ENCODE measurements at places on chromosomes 2 and 18.

GRCh38 chr18:35029103-35029502 is 12.1 kb upstream of the MAPRE2 start:
- no peak for DNase-seq

GRCh38 chr2:240905176-240905781 is 857 bp upstream of the CROCC2 start:
- DNase-seq: no peak

- DNase-seq: no peak
Measured at GRCh38 chr2:54741250-54741649, 17.8 kb downstream of the EML6 start.

DNA sequence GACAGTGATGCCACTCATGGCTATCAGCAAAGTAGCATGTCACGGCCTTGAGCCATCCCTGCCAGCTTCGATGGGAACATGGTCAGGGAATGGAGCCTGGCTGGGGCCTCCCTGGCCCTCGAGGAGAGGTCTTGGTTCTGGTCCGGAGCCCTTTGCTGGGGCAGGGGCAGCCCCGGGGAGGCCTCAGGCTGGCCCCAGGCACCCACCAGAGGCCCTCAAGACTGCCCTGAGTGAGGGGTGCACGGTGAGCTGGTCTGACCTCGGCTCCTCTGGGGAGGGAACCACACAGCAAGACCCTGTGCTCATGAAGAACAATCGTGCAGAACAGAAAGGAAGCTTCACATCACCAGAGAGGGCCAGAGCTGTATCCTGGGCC is 75.2 kb upstream of the OTOS start:
- DNase-seq: no peak

- DNase-seq: no peak
Measured at GRCh38 chr2:192675681-192676080, 480.9 kb upstream of the TMEFF2 start.

- no peak for DNase-seq
Measured at GRCh38 chr2:218228366-218229090, 11.5 kb downstream of the ARPC2 start.

DNA sequence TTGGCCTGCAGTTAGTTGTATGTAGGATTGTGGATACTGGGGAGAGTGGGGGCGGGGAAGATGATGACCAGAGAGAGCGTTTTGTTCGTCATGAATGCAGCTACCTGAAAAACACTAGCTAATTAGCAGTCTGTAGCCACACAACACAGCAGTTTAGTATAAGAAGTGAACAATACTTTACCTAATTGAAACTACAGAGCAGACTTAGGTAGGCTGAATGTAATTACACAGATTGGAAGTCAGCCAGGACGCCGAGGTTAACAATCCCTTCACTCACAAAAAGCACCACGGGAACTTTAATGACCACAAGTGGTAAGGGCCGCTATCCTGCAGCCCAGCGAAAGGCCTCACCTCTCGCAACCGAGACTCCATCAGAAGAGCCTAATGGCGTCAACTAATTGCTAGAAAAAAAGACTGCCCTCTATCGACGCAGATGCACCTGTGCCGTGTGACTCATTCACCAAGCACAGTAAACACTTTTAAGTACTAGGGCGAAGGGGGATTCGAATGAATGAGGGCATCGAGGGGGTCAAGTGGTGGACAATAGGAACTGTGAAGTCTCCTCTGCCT is 591.0 kb downstream of the ARHGAP15 start:
- DNase-seq: no peak

GRCh38 chr18:71028285-71028762 is 739.5 kb downstream of the SOCS6 start:
- no peak for DNase-seq

- peak; percentile 54 for DNase-seq
Measured at GRCh38 chr2:96554293-96555145, 18.0 kb downstream of the ARID5A start.

GRCh38 chr2:40700231-40700954 is 248.5 kb upstream of the SLC8A1 start:
- no peak for DNase-seq

DNA sequence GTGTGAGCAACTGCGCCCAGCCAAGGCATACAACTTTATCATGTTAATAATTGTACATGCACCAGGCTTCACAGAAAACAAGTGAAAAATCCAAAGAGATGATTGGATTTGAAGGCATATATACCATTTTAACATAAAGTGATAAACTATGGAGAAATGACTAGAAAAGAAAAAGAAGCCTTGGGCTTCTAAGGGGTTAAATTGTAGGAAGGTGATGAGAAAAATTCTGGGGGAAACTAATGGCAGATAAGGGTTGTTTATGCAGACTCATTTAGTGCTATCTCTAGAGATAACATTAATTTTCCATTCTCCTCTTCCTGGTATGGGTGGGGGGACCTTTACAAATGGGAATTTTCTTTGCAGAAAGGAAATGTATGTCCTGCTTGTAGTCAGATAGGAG is 154.0 kb downstream of the TMEM17 start:
- no peak for DNase-seq

GRCh38 chr2:58319481-58319880 is 78.4 kb upstream of the FANCL start:
- no peak for DNase-seq

Measured in NCI-H1694 treated with DMSO at 0.1 percent for 48 hours (cell line).